Activated T-helper 17 cell treated with anti-CD3 and anti-CD28 coated beads, Interleukin-2, amount 50 U/mL, for 72 hours (primary cell): ENCODE measurements at places on chromosomes 2 and 18.
A peak's percentile ranks its signal among the peaks of the same experiment; 100 is the strongest.

- H3K4me3 ChIP-seq, result no peak overlapping the region
- H3K4me1 ChIP-seq, result no peaks in the 10 kb centered on the region
- no peak for ATAC-seq
- H3K36me3 ChIP-seq, result no peaks in the 10 kb centered on the region
- no peak overlapping the region for H3K27ac ChIP-seq
These were observed 383.6 kb downstream of the DCC start for GRCh38 chr18:52723550-52723970.

GRCh38 chr2:176518823-176519222 lies 249.6 kb downstream of the MTX2 start:
- H3K27ac ChIP-seq, result no peak overlapping the region
- H3K36me3 ChIP-seq, result no peaks in the 10 kb centered on the region
- H3K27me3 ChIP-seq, result peaks cover 3% of the 10 kb centered on the region
- H3K4me1 ChIP-seq, result peaks cover 5% of the 10 kb centered on the region

GRCh38 chr2:60819155-60819862 lies 62.1 kb upstream of the REL start:
- peaks cover 6% of the 10 kb centered on the region for H3K36me3 ChIP-seq
- H3K27me3 ChIP-seq, result no peaks in the 10 kb centered on the region
- H3K4me1 ChIP-seq, result peaks cover 34% of the 10 kb centered on the region
- peak overlapping the region; percentile 80 for H3K4me3 ChIP-seq

DNA sequence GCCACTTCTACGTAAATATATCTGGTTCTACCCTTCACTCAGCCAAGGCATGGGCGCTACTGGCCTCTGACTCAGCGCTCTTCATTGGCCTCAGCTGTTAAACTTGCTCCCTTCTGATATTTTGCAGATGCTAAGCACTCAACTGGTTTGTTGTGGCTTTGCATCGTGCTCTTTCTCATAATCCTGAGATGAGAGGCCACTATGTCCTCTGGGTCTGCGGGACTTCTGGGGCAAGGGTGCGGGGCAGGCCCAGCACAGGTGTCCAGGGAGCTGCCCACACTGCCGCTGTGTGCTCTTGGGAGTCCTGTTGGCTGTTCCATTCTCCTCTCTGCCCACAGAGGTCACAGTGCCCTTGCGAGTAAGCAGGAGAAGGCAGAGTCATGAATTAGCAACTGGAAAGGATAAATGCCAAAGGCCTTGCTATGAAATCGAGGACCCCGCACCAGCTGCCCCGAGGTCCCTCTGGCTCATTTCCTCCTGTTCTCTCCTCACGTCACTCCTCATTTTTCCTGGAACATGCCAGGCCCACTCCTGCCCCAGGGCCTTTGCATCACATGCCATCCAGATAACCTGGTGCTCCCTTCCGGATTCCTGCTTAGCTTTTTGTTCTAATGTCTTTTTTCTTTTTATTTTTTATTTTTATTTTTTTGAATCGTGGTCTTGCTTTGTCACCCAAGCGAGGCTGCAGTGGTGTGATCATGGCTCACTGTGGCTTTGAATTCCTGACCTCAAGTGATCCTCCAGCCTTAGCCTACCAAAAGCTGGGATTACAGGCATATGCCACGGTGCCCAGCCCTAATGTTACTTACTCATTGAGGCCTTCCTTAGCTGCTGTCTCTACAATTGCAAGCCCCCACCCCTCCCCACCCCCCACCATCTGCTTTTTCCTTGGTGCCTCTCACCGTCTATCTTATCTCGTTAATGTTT lies 34.9 kb upstream of the MAT2A start:
- H3K27me3 ChIP-seq, result no peaks in the 10 kb centered on the region
- ATAC-seq, result no peak
- H3K36me3 ChIP-seq, result no peaks in the 10 kb centered on the region
- no peak overlapping the region for H3K27ac ChIP-seq

GRCh38 chr2:20501974-20502373 lies 55.1 kb downstream of the RHOB start:
- no peak overlapping the region for H3K4me3 ChIP-seq
- ATAC-seq, result no peak
- H3K36me3 ChIP-seq, result no peaks in the 10 kb centered on the region
- peaks cover 13% of the 10 kb centered on the region for H3K27me3 ChIP-seq

GRCh38 chr18:74241970-74242369 lies 49.8 kb downstream of the CYB5A start:
- no peak for ATAC-seq
- H3K36me3 ChIP-seq, result no peaks in the 10 kb centered on the region
- no peak overlapping the region for H3K27ac ChIP-seq
- H3K27me3 ChIP-seq, result peaks cover 14% of the 10 kb centered on the region

- H3K4me1 ChIP-seq, result peaks cover 5% of the 10 kb centered on the region
- H3K36me3 ChIP-seq, result no peaks in the 10 kb centered on the region
- H3K27me3 ChIP-seq, result no peaks in the 10 kb centered on the region
These were observed 108.6 kb downstream of the EHBP1 start for GRCh38 chr2:62814123-62814522.

- no peak overlapping the region for H3K27ac ChIP-seq
- H3K4me1 ChIP-seq, result peaks cover 13% of the 10 kb centered on the region
These were observed 74.7 kb upstream of the MGAT4A start for GRCh38 chr2:98805412-98806171.

- no peak overlapping the region for H3K27ac ChIP-seq
- H3K36me3 ChIP-seq, result no peaks in the 10 kb centered on the region
- no peaks in the 10 kb centered on the region for H3K4me1 ChIP-seq
- H3K27me3 ChIP-seq, result no peaks in the 10 kb centered on the region
- no peak for ATAC-seq
These were observed 50.5 kb downstream of the GAREM1 start for GRCh38 chr18:32420084-32420750.

DNA sequence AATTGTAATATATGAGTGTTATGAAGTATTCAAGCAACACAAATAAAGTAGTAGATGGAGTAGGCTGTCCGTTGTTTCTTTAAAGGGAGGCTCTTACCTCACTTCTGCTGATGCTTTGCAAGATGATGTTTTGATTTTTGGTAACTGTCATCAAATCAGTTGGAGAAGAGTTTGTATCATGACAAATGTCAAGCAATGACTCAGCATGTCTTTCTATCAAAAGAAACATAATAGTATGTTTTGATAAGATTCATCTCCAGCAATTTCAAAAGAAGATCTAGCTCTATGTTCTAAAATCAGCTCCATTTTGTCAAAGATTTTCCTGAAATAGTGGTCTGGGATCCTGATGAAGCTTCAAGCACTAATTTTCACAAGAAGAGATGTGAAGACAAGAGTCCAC lies 25.6 kb downstream of the MAP3K19 start:
- no peak overlapping the region for H3K27ac ChIP-seq
- H3K4me3 ChIP-seq, result no peak overlapping the region
- H3K36me3 ChIP-seq, result no peaks in the 10 kb centered on the region
- H3K4me1 ChIP-seq, result peaks cover 8% of the 10 kb centered on the region
